Muscle of arm (tissue), 14 donors: ENCODE measurements at places on chromosomes 5 and 9. TPM values are rescaled to one million over a fixed set of nuclear protein-coding genes. Genes with fewer than 3 reads are reported as not detected.

PDE8B gene
- polyA plus RNA-seq, result 2.2 TPM

GRCh38 chr5:133459474-133460160 lies 152.7 kb downstream of the FSTL4 start:
- no peak for DNase-seq

ITGA1 gene
- polyA plus RNA-seq, result 27.5 TPM

DNA sequence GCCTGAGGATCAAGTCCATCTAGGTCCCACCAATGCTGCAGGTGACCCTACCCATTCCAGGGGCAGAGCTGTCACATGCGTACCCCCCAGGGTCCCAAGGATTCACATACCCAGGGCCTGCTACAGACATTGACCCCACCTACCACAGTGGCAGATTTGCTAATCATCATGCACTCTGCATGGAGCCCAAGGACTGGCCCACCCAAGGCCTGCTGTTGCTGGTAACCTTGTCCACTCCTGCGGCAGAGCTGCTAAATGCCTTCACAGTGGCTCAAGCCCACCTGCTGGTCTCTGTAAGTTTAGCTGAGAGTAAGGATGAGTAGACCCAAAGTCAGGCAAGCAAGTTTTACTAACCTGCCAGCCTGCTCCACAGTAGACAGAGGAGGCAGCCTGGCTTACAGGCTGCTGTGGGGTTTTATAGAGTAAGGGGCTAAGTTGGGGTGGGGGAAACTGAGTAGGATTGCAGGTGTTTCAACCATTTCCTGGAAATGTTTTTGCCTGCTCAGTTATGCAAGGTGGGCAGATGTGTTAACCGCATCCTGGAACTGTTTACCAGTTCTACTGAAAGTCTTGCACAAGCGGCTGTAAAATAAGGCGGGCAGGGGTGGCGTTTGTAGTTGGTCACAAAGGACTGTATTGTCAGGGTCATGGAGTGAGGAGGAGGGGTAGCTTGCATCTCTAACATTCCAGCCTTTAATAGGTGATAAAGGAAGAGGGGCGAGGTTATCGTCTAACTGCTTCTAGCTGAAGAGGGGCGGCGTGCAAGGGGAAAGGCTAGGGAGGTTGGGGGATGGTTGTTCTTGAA lies 2163.5 kb upstream of the WWC1 start:
- no peak for DNase-seq

DOCK8 gene
- 2.4 TPM for polyA plus RNA-seq

- DNase-seq, result peak; percentile 44
Observed at GRCh38 chr9:137672907-137673791, 54.3 kb downstream of the EHMT1 start.

GRCh38 chr5:174693697-174694385 lies 30.5 kb upstream of the MSX2 start:
- DNase-seq, result no peak

- no peak for DNase-seq
Observed at GRCh38 chr5:111755345-111755941, 1.6 kb downstream of the NREP start.

SPARC gene
- polyA plus RNA-seq, result 4,390 TPM

GRCh38 chr9:135343837-135344522 lies 135.6 kb upstream of the PPP1R26 start:
- DNase-seq, result peak; percentile 60

- DNase-seq, result peak; percentile 82
Observed at GRCh38 chr5:125584140-125584520, 837.7 kb upstream of the ZNF608 start.

AGXT2 gene
- 0.13 TPM for polyA plus RNA-seq

GRCh38 chr5:44875661-44876605 lies 67.2 kb downstream of the MRPS30 start:
- DNase-seq, result no peak

- DNase-seq, result no peak
Observed at GRCh38 chr9:93954434-93955061, 607 bp downstream of the BARX1 start.

- no peak for DNase-seq
Observed at GRCh38 chr5:44943647-44944046, 134.9 kb downstream of the MRPS30 start.

- no peak for DNase-seq
Observed at GRCh38 chr9:76630916-76631315, 133.3 kb upstream of the PCA3 start.

BTNL3 gene
- 0.07 TPM for polyA plus RNA-seq

INSYN2B gene
- polyA plus RNA-seq, result 0.45 TPM

NR4A3 gene
- polyA plus RNA-seq, result 0.84 TPM

GRCh38 chr5:11390291-11390767 lies 513.9 kb downstream of the CTNND2 start:
- no peak for DNase-seq

- DNase-seq, result no peak
Observed at GRCh38 chr5:1546556-1546955, 22.8 kb upstream of the LPCAT1 start.

DNA sequence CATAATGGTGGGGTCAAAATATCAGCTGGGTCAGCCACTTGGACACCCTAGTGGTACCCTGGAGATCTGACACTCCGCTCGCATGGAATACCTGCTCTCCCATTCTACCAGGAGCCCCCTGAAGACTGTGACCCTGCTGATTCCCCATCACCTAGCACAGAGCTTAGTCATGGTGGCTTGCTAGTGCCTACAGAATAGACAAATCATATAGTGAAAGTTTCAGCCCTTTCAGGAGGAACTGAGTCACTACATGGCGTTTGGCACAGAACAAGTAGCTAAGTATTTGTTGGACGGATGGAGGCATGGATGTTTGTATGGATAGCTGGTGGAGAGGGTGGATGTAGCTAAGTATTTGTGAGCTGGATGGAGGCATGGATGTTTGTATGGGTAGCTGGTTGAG lies 65.3 kb downstream of the LMX1B start:
- DNase-seq, result no peak

GRCh38 chr5:34486160-34486848 lies 169.8 kb upstream of the RAI14 start:
- DNase-seq, result peak; percentile 92

- DNase-seq, result no peak
Observed at GRCh38 chr9:27088981-27089380, 20.0 kb upstream of the TEK start.

DNA sequence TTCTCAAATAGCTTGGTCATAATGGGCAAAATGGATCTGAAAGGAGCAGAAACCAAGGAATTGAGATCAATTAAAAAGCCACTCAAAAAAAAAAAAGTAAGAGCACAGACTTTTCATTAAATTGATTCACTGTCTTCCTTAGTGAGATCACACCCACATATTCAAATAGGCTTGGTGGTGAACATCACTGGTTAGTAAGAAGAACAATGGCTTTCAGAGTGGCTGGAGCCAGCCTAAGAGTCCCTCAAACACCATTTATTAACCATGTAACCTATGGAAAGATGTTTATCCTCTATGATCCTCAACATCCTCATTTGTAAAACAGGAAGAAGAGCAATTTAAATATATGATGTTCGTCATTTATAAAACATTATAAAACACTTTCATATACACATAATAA lies 12.4 kb downstream of the CCDC112 start:
- DNase-seq, result no peak

- no peak for DNase-seq
Observed at GRCh38 chr5:164204338-164204946, 699.0 kb downstream of the MAT2B start.
